ENCODE measurements at places on chromosomes 1 and 21.

GRCh38 chr1:210489491-210489890 is 160.8 kb downstream of the HHAT start:
- no peak for DNase-seq

DNA sequence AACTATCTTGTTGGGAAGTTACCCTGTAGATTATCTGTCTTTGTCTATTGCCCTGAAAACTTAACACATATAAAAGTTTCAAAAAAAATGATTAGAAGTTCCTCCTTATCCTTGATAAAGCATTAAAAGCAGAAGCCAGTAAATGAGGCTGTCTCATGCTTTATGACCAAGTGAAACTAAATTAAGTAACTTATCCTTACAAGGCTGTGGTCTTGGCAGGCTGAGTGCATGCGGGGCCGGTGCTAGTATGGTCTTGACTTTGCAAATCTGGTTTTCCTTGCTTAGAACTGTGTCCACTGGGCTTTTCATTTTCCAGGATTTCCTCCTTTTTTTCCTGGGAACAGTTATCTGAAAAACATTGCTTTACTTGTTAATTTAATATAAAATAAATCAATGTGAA is 43.1 kb downstream of the PCNX2 start:
- DNase-seq = no peak

DNA sequence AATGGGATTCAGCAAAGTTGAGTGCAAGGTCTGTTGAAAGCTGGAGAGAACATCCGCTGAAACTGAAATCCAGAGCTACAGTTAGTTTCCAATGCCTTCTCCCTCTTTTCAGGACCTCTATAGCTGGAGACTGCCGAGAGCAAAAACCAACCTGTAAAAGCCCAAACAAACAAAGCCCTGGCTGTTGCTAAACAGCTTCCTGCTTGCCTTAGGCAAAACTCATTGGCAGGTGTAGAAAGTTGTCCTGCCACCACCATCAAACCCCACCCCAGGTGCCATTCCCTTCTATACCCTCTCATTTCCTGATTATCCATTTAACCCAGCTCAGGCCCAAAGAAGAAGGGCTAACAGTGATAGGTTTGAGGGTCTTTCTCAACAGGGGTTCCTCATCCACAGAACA is 24.7 kb downstream of the SCYL3 start:
- no peak for DNase-seq

DNA sequence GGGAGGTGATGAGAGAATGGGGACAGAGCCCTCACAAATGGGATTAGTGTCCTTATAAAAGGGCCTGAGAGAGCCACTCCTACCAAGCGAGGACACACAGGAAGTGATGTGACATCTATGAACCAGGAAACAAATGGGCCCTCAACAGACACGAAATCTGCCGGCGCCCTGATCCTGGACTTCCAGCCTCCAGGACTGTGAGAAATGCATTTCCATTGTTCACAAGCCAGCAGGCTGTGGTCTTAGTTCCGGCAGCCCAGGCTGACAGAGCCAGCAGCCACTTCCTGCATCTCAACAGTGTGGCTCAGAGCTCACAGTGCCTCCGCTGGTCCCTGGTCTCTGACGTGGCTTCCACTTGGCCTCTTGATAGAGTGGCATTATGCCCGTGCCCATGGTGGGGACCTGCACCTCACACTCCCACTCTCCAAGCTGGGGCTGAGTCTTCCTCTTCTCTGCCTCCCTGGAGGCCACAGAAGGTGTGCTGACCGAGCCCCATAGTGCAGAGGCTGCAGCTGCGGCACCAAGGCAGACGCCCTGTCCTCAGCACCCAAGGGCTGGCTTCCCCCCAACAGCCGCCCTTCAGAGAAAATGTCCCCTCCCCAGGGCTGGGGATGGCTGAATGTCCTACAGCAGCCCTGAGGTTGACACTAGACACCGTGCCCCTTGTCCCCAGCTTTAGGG is 44.9 kb downstream of the ACOT7 start:
- no peak for DNase-seq

DNA sequence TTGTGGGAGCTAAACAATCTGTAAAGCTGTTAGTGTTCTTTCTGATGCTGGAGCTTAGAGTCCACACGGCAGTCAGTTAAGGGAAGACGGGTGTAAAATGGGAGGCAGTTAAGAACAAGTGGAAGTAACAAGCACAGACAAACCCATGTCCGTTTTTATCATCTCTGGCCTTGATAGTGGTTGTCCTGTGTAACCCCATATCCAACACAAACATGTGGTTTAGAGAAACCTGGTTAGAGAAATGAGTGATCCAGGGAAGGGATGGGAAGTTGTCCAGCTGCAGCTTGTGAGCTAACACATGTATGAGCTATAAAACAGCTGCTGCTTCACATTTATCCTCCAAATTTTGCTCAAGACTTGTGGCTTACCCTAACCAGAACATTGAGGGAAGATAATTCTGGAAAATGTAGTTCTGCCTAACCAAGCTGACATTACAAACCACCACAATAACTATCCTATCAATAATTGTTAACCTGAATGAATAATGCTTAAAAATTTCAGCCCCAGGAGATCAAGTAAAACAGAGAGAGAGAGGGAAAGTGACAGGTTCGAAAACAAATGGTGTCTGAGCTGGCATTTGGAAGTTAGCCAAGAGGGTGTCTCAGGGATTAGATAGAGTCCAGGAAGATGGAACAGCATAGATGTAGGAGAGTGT is 10.6 kb upstream of the C1orf162 start:
- DNase-seq = no peak

GRCh38 chr1:204676043-204676442 is 9.5 kb downstream of the LRRN2 start:
- DNase-seq = no peak

- DNase-seq = no peak
Measured at GRCh38 chr21:27017246-27017645, 50.4 kb upstream of the ADAMTS5 start.

Measured in stimulated activated CD4-positive, alpha-beta T cell treated with anti-CD3 and anti-CD28 coated beads, TNF-alpha, amount 100 ng/mL, for 48 hours (primary cell).